ENCODE measurements at places on chromosomes 2 and 18. TPM values are rescaled to one million over a fixed set of nuclear protein-coding genes. Genes with fewer than 3 reads are reported as not detected.

DNA sequence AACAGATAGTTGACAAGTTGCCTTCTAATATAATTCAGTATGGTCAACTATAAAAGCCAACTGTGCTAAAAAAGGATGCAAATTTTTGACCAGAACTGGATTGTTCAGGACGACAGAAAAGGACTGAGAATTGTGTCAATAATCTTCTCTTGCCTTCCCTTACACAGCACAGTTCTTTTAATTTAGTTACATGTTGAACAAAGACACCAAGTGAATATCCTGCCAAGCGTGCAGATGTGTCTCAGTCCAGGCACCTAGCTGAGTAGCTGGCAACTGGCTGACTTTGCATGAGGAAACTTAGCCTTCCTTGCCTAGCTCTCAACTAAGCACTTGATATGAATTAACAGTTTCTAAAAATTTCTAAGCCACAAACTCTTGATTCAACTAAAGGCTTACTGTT is 801.4 kb downstream of the BCL11A start:
- no peak for DNase-seq

DNA sequence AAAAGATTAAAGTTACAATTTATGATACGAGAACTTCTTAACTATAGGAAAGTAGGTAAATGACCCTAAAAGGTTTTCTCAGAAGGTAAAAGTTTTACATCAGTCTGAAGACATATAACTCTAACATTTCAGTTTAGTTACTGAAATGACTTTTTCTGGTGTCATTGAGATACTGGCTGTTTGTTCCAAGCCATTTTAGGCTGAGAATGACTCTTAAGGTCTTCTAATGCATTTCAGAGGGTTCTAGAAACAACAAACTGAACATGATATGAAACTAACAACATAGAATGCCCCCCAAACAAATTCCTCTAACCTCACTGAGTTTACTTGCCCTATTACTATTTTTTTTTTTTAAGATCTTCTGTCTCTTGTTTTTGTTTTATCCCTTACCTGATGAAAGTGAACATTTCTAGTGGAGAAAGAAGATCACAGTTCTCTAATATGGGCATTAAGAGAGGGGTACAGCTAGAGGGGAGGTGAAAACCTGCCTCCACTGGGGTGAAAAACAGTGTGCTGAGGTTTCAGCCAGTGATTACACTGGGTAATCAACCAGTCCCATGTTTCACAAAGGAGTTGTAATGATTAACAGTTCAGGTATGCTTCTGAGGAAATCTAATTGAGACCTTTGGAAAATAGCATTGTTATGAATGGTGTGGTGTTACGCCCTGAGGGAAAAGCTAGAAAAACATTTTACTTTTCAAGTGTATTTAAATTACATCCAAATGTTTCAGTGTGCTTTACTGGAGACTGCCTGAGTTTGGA is 11.2 kb downstream of the NABP1 start:
- no peak for DNase-seq

- DNase-seq = no peak
These were observed 16.0 kb upstream of the MARCHF4 start for GRCh38 chr2:216388046-216388884.

Gene CEBPZOS
- 23.9 TPM for total RNA-seq

Gene ZNF514
- total RNA-seq = 29.2 TPM

Gene PDE1A
- not detected for total RNA-seq

Data from T-cell (primary cell).